Glutamatergic neuron (in vitro differentiated cells): ENCODE measurements at places on chromosomes 7 and 10. TPM values are rescaled to one million over a fixed set of nuclear protein-coding genes. Genes with fewer than 3 reads are reported as not detected.

GBX1 gene
- not detected for total RNA-seq

TAS2R5 gene
- 1.3 TPM for total RNA-seq

DNA sequence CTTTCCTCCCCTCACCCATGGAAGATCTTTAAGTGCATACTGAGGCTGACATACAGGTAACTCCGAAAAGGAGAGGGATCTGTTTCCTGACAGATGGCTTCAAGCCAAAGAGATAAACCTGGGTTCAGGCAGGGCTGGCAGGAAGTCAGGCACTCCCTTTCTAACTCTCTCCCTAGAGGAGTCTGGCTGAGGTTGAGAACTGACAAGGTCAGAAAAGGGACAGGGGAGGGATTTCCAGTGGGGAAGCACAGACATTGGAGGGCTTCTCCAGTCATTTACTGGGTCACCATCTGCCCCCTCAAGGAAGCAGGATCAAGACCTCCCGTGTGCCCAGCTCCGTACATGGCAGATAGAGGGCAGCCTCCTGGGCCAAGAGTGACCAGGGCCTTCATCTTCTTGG lies 31.6 kb downstream of the TLX1 start:
- peaks cover 4% of the 10 kb centered on the region for H3K27me3 ChIP-seq
- no peak overlapping the region for H3K4me3 ChIP-seq
- peaks cover 1% of the 10 kb centered on the region for H3K4me1 ChIP-seq
- no peak overlapping the region for H3K27ac ChIP-seq

GRCh38 chr10:88661018-88661417 lies 3.2 kb upstream of the LIPF start:
- H3K4me1 ChIP-seq, result peaks cover 6% of the 10 kb centered on the region
- no peak overlapping the region for H3K4me3 ChIP-seq
- no peak for DNase-seq
- H3K27ac ChIP-seq, result no peak overlapping the region
- no peaks in the 10 kb centered on the region for H3K27me3 ChIP-seq

TAS2R3 gene
- total RNA-seq, result 1.6 TPM

DNA sequence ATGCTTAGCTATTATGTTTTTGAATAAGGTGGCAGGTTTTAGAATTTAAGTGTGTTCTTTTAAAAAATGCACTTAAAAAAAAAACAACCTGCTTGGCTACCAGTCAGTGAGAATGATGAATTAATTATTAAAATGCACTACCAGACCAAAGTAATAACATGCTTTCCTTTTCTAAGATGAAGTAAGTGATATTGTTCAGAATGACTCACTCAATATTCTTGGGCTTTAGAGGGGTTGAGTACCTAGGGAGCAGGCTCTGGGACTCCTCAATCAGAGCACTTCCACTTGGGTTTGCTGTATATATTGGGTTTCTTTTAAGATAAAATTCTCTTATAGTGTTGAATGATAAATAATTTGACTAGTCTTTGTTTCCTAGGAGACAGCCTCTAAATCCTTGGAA lies 8.6 kb downstream of the STAM start:
- no peak overlapping the region for H3K4me3 ChIP-seq
- H3K27ac ChIP-seq, result no peak overlapping the region
- DNase-seq, result no peak
- H3K27me3 ChIP-seq, result no peaks in the 10 kb centered on the region
- H3K36me3 ChIP-seq, result peaks cover 14% of the 10 kb centered on the region

DNA sequence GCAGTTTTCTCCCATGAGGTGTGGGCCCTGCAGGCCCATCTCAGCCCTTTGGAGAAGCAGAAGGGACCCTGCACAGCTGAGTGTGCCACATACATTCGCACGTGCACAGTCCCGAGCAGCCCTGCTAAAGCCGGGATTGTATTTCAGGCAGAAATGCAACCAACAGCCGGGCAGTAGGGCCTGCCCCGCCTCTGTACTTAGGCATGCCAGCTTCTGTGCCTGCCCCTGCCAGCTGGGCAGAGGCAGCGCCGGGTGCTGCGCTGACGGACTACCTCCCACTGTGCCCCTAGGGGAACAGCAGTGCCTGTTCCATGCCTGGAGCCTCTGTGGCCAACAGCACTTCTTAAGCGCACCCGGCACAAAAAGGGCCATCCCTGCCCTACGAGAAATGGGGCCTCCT lies 170.3 kb downstream of the NEURL1 start:
- H3K27me3 ChIP-seq, result peaks cover 6% of the 10 kb centered on the region
- H3K36me3 ChIP-seq, result no peaks in the 10 kb centered on the region
- no peak overlapping the region for H3K27ac ChIP-seq
- no peak for DNase-seq
- peaks cover 6% of the 10 kb centered on the region for H3K4me1 ChIP-seq

- no peaks in the 10 kb centered on the region for H3K27me3 ChIP-seq
- DNase-seq, result no peak
- H3K4me3 ChIP-seq, result no peak overlapping the region
These were observed 1.4 kb downstream of the GPR141 start for GRCh38 chr7:37684927-37685326.

GRCh38 chr7:34019301-34019790 lies 114.0 kb downstream of the BMPER start:
- no peak overlapping the region for H3K27ac ChIP-seq
- no peaks in the 10 kb centered on the region for H3K36me3 ChIP-seq
- no peak for DNase-seq
- peaks cover 2% of the 10 kb centered on the region for H3K4me1 ChIP-seq
- H3K4me3 ChIP-seq, result no peak overlapping the region

DNA sequence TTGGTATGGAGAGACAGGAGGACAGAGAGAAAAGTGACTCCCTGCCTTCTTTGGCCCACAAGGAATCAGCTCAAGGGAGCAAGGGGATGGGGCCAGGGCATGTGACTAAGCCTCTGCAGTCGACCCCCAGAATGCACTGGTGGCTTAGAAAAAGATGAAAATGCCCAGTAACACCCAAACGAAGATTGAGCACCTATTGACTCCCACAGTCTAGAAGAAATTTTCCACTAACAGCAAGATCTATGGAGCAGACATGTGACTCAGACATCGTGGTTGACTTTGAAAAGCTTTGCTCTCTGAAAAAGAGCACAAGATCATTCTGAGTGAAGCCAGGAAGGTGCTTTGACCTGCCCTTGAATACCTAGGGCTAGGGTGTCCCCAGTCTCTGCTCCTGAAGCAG lies 586.0 kb downstream of the CALN1 start:
- no peak overlapping the region for H3K4me3 ChIP-seq
- H3K27ac ChIP-seq, result no peak overlapping the region
- H3K36me3 ChIP-seq, result peaks cover 9% of the 10 kb centered on the region
- H3K27me3 ChIP-seq, result no peaks in the 10 kb centered on the region

- H3K4me1 ChIP-seq, result peaks cover 2% of the 10 kb centered on the region
- DNase-seq, result no peak
- no peak overlapping the region for H3K4me3 ChIP-seq
- no peaks in the 10 kb centered on the region for H3K27me3 ChIP-seq
- no peak overlapping the region for H3K27ac ChIP-seq
These were observed 43.1 kb downstream of the BAIAP2L1 start for GRCh38 chr7:98357751-98358161.

NEURL1 gene
- 3.1 TPM for total RNA-seq

ERCC6 gene
- 27.5 TPM for total RNA-seq

GRCh38 chr7:3575753-3576531 lies 274.9 kb downstream of the SDK1 start:
- no peak overlapping the region for H3K27ac ChIP-seq
- peaks cover 46% of the 10 kb centered on the region for H3K36me3 ChIP-seq
- DNase-seq, result no peak
- H3K4me1 ChIP-seq, result peaks cover 15% of the 10 kb centered on the region
- no peak overlapping the region for H3K4me3 ChIP-seq

GRCh38 chr7:122883049-122883680 lies 3.1 kb downstream of the CADPS2 start:
- H3K36me3 ChIP-seq, result no peaks in the 10 kb centered on the region
- no peak overlapping the region for H3K4me3 ChIP-seq
- peaks cover 10% of the 10 kb centered on the region for H3K27me3 ChIP-seq
- no peak overlapping the region for H3K27ac ChIP-seq
- no peak for DNase-seq

GRCh38 chr10:122949296-122949695 lies 4.7 kb downstream of the C10orf88 start:
- H3K27ac ChIP-seq, result no peak overlapping the region
- peaks cover 3% of the 10 kb centered on the region for H3K4me1 ChIP-seq
- DNase-seq, result no peak
- H3K36me3 ChIP-seq, result no peaks in the 10 kb centered on the region

C10orf143 gene
- total RNA-seq, result 0.96 TPM

- H3K36me3 ChIP-seq, result peaks cover 36% of the 10 kb centered on the region
- no peak overlapping the region for H3K4me3 ChIP-seq
These were observed 73.4 kb upstream of the CARD11 start for GRCh38 chr7:3117081-3117480.

DNA sequence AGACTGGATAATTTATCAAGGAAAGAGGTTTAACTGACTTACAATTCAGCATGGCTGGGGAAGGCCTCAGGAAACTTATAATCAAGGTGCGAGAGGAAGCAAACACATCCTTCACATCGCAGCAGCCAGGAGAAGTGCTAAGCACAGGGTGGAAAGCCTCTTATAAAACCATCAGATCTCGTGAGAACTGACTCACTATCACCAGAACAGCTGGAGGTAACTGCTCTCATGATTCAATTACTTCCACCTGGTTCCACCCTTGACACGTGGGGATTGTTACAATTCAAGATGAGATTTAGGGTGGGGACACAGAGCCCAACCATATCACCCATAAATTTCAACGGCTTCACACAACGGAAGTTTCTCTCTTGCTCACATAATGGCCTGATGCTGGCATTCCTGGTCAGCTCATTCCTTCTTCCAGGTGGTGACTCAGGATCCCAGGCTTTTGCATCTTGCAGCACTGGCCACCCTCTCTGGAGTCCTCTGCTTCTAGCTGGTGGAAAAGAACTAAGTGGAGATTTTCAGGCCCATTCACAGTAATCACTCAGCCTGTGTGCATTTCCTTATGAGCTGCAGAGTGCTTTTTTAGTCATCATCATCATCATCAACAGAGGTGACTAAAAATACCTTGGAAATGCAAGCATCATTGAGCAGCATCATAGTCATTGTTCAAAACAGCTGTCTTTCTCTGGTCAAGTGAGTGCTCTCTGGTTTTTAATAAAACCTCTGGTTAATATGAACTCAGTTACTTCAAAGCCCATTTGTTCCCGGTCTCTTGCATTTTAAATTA lies 308.1 kb downstream of the SFMBT2 start:
- H3K4me1 ChIP-seq, result no peaks in the 10 kb centered on the region
- no peaks in the 10 kb centered on the region for H3K27me3 ChIP-seq
- no peaks in the 10 kb centered on the region for H3K36me3 ChIP-seq
- DNase-seq, result no peak
